ENCODE measurements at places on chromosomes 12 and 14.

GRCh38 chr12:34336619-34337465 lies 314.5 kb downstream of the ALG10 start:
- peak overlapping the region; percentile 34 for H3K4me3 ChIP-seq
- peak overlapping the region; percentile 73 for H3K27ac ChIP-seq
- H3K27me3 ChIP-seq: peaks cover 2% of the 10 kb centered on the region
- DNase-seq: peak; percentile 76
- peaks cover 98% of the 10 kb centered on the region for H3K4me1 ChIP-seq
- no peaks in the 10 kb centered on the region for H3K36me3 ChIP-seq

- H3K4me1 ChIP-seq: peaks cover 40% of the 10 kb centered on the region
- no peaks in the 10 kb centered on the region for H3K27me3 ChIP-seq
- no peak overlapping the region for H3K4me3 ChIP-seq
- H3K27ac ChIP-seq: no peak overlapping the region
These were observed 76.0 kb downstream of the VCPKMT start for GRCh38 chr14:50040401-50040775.

- H3K36me3 ChIP-seq: no peaks in the 10 kb centered on the region
- no peak overlapping the region for H3K4me3 ChIP-seq
- no peak for DNase-seq
- no peak overlapping the region for H3K27ac ChIP-seq
These were observed 2.4 kb upstream of the ASB2 start for GRCh38 chr14:93978735-93979134.

DNA sequence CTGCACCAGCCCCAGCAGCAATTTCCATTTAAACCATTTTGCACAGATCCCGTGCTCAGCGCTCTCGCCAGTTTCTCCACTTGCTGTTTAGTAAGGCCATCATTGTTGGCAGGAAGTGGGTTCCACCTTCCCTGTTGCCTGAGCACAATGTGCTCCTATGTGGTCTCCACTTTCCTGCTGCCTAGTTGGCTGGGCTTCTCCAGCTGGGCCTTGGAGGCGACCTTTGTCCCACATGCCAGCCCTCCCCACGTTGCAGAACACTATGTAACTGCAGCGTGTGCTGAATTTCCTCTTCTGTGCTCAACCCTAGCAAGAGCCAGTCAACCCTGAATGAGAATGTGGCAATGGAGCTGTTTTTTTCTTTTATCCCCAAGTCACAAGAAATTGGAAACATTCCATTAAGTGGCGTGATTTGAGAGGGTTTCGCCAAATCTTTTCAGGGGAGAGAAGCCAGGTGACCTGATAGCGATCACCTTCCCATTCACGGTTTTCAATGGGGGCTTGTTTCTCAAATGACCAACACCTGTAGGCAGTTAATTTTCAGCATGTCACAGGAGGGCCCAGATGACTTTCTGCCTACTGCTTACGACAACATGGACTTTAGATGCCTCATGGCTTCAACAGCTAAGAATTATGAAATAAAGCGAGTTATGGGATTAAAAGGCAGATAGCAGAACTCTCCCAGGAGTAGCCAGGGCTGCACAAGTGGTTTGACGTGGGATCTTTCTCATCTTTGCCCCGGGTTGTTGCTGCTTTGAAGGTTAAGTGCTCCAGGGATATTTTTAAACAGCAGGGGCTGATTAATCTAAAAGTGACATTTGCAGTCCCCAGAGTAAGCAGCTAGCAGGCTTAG lies at the start of gene ACACB:
TSS of gene ACACB (plus strand) at position 830 of the 853 bp plus-strand sequence. CDS start 22,819 bp downstream, outside the sequence.
- no peak within 1 kb of the TSS for H3K27ac ChIP-seq
- no peak for DNase-seq
- no peaks in the 10 kb centered on the region for H3K36me3 ChIP-seq
- peaks cover 3% of the 10 kb centered on the region for H3K4me1 ChIP-seq
- no peaks in the 10 kb centered on the region for H3K27me3 ChIP-seq
- no peak within 1 kb of the TSS for H3K4me3 ChIP-seq

DNA sequence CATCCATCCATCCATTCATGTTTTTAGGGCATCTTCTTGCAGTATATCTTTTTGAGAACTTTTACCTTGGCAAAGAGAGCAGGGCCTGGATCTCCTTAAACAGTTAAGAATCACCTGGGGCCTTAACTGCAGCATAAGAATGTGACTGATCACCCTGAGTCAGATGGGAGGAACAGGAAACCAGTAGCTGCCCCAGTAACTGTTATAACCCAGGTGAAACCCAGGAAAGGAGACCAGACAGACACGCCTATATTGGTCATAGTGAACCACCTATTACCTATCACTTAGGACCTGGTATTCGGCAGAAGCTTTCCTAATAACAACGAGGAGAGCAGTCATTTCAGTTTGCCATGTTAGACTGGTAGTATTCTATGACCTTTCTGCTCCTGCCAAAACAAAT lies 43.4 kb upstream of the NR2C1 start:
- no peaks in the 10 kb centered on the region for H3K4me1 ChIP-seq
- no peak for DNase-seq
- no peaks in the 10 kb centered on the region for H3K27me3 ChIP-seq
- peaks cover 5% of the 10 kb centered on the region for H3K36me3 ChIP-seq

DNA sequence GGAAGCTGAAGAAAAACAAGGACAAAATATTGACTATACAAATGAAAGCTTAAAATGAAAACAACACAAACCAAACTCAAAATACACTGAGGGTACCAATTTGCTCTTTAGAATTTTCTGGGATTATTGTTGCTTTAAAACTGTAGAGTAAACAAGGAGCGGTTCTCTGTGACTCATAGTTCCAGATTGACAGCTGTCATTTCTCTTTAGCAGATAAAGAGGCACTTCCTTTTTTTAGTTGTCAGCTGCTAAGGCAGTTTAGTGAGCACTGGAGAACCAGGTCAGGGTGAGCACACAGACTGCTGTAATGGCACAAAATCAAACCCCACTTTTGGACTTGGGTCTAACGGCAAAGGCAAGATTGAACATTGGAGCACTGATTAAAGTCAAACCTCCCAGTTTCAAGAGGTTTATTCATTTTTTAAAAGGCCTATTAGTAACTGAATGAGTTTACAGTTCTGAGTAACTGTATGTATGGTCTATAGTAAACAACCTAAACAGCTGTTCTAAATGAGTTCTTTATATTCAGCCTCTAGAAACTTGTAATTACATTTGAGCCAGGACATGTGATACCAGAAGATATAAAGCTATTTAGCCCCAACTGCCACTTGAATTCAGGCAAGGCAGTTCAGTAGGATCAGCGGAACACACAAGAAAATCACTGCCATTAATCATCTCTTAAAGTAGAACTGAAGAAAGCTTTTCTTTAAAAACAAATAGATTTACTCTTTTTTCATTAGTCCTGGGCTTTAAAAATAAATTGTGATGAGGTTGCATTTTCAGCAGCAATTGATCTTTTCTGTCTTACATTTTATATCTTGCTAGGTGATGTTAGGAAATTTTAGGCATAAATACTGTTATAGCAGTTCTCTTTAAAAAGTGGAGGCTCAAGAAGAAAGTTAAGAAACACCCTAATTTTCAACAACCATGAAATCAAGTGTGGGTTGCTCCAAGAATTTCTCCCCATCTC lies 71.7 kb upstream of the PRICKLE1 start:
- H3K27ac ChIP-seq: no peak overlapping the region
- no peaks in the 10 kb centered on the region for H3K36me3 ChIP-seq
- DNase-seq: no peak
- no peaks in the 10 kb centered on the region for H3K27me3 ChIP-seq
- no peaks in the 10 kb centered on the region for H3K4me1 ChIP-seq

DNA sequence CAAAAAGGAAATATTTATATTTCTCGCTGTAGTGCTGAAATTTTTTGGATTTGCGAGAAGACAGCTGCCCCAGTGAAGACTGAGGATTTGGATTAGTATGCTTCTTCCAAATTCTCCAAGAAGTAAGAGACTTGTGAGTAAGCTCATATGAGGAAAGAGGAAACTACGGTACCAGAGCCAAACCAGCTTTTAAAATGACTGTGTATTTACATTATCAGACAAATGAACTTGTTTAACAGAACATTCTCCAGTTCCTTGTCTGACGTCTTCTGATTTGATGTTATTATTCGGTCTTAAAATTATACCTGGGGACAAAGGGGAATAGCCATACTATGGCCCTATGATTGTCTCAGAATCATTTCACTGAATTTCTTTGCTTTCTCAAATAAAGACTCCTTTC lies 8.0 kb downstream of the CLEC12B start:
- no peaks in the 10 kb centered on the region for H3K27me3 ChIP-seq
- H3K36me3 ChIP-seq: no peaks in the 10 kb centered on the region
- H3K4me1 ChIP-seq: no peaks in the 10 kb centered on the region
- H3K4me3 ChIP-seq: no peak overlapping the region
- no peak for DNase-seq
- H3K27ac ChIP-seq: no peak overlapping the region

DNA sequence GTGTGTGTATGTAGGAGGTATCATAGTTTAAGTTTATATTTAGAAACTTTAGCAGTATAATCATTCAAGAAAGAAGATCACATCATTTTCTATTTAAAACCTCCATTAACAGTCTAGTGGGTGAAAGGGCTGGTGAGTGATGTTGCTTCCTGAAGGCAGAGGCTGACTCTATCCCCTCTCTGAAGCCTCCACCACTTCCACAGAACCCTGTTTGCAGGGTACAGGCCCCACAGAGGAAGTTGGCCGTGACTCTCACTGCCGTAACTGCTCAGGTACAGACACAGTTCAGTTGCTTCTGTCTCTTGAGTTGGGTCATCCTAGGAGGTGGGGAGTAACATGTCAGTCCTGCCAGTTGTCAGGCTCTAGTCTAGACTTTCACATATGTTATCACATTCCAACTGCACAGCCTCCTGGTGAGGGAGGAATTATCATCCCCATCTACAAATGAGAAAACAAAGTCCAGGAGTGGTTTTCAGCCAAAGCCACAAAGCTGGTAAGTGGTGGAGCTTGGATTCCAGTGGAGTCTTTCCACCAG lies 31.5 kb downstream of the CFL2 start:
- H3K27ac ChIP-seq: no peak overlapping the region
- no peak for DNase-seq
- H3K36me3 ChIP-seq: no peaks in the 10 kb centered on the region
- H3K4me1 ChIP-seq: peaks cover 7% of the 10 kb centered on the region
- H3K27me3 ChIP-seq: no peaks in the 10 kb centered on the region

- no peaks in the 10 kb centered on the region for H3K36me3 ChIP-seq
- no peak overlapping the region for H3K27ac ChIP-seq
- no peaks in the 10 kb centered on the region for H3K27me3 ChIP-seq
- H3K4me3 ChIP-seq: no peak overlapping the region
- no peaks in the 10 kb centered on the region for H3K4me1 ChIP-seq
- DNase-seq: no peak
These were observed 11.3 kb downstream of the CACNA1C start for GRCh38 chr12:2064071-2064507.

- no peak overlapping the region for H3K4me3 ChIP-seq
- H3K4me1 ChIP-seq: no peaks in the 10 kb centered on the region
- no peak overlapping the region for H3K27ac ChIP-seq
These were observed 52.9 kb downstream of the SETD3 start for GRCh38 chr14:99427632-99428300.

DNA sequence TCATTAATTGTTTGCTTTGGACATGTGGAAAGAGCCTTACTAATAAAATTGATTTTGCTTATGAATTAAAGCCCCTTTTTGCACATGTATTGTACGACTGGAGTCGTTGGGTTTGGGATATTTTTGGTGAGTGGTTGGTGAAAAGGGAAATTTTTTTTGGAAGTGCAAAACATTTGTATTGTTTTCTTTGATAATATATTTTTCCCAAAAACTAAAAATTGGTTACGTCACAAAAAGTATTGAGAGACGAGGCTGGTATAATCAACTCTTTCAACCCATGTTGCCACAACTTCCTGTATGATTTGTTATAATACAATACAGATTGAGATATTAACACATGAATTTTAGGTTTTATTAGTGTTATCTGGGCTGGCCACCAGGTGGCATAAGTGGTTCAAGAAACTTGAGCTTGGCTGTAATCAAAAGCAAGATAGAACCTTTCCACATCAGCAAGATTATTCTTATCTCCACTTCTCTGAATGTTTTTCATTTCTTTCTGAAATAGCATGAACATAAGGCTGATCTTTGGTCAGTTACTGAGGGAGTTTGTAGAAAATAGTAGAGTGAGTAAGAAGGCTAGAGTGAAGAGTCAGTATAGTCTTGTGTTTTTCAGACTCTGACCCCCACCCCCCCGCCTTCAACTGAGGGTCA lies 8.7 kb downstream of the NGDN start:
- H3K27ac ChIP-seq: no peak overlapping the region
- no peaks in the 10 kb centered on the region for H3K4me1 ChIP-seq
- peaks cover 55% of the 10 kb centered on the region for H3K36me3 ChIP-seq
- H3K4me3 ChIP-seq: no peak overlapping the region
- H3K27me3 ChIP-seq: no peaks in the 10 kb centered on the region

DNA sequence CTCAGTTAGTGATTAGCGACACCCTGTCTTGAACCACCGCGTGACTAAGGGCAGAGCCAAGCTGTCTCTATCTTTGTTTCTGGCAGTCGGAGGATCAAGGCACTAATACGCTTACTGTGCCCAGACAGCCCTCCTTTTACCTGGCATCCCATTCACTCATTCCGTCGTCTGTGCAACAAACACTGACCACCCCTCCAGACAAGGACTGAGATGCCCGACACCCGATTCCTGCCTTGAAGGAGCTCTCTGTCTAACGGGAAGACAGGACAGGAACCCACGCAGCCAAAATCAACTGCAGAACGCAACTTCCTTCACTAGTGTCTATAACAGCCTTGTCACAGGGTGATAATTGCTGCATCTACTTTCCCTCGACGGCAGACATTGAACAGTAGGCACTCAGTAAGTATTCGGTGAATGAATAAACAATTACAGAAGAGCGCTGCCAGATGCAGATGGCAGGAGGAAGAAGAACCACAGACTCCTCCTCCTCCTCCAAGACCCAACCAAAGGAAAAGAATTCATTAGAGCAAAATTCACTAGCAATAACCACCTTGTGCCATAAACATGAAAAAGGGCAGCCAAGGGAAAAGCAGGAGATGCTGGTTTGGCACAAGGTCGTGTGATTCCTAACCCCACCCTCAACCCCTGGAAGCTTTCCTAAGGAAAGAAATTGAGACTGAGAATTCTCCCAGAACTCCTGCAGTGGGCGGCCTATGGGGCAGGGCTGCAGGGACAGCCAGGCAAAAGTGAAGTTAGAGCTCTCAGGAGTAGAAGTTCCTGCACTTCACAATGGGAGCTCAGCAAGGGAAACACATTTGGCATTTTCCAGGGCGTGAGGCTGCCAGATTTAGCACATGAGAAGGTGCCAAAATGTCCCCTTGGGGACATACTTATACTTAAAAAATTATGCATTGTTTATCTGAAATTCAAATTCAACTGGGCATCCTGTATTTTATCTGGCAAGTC lies 186.6 kb upstream of the DIO3 start:
- H3K4me1 ChIP-seq: no peaks in the 10 kb centered on the region
- DNase-seq: no peak
- no peaks in the 10 kb centered on the region for H3K36me3 ChIP-seq
- H3K27me3 ChIP-seq: peaks cover 54% of the 10 kb centered on the region

- no peaks in the 10 kb centered on the region for H3K36me3 ChIP-seq
- no peak for DNase-seq
These were observed 184.3 kb downstream of the DUSP6 start for GRCh38 chr12:89167986-89168385.
